ENCODE measurements at places on chromosomes 4 and X. TPM values are rescaled to one million over a fixed set of nuclear protein-coding genes. Genes with fewer than 3 reads are reported as not detected.

Gene ZFYVE28
- 0.33 TPM for polyA plus RNA-seq

Gene PNMA3
- 0.03 TPM for polyA plus RNA-seq

Gene MGARP
- polyA plus RNA-seq: 0.58 TPM

Gene GLUD2
- 1.1 TPM for polyA plus RNA-seq

Gene VSIG1
- 7.2 TPM for polyA plus RNA-seq
